Kasumi-1 (cell line): ENCODE measurements at places on chromosomes 4 and X.

GRCh38 chrX:78653118-78653822, 5.9 kb downstream of the RTL3 start:
- peak; percentile 91 for DNase-seq

DNA sequence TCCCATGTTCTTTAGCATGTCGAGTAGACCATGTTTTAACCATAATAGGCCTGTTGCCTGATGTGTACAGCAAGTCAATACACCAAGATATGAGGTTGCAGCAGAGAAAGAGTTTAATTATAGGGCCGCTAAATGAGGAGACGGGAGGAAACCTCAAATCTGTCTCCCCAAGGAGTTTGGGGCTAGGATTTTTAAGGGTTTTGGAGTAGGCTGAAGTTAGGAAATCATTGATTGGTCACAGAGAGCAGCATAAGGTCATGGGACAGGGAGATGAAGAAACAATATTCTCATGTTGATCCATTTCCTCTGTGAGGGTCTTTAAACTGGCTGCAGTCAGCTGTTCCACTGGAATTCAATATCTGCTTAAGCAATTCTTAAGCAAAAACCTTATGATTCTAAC, 160.2 kb upstream of the GALNT7 start:
- DNase-seq, result no peak

DNA sequence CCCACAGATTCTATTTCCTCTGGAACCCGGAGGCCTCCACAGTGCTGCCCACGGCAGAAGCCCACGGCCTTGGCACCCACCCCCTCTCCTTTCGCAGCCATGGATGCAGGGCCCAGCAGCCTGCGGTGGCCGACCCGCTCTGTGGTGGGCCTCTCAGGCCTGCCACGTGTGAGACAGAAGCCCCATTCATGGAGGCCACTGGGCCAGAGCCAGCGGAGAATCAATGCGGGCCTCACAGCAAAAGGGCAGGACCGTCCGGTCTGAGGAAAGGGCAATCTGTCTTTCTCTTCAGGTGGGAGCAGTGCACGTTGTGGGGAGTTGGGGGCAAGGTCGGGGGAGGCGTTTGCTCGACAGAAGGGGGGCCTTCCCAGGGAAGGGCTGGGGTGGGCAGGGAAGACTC, 8.4 kb upstream of the HAUS7 start:
- DNase-seq, result no peak

DNA sequence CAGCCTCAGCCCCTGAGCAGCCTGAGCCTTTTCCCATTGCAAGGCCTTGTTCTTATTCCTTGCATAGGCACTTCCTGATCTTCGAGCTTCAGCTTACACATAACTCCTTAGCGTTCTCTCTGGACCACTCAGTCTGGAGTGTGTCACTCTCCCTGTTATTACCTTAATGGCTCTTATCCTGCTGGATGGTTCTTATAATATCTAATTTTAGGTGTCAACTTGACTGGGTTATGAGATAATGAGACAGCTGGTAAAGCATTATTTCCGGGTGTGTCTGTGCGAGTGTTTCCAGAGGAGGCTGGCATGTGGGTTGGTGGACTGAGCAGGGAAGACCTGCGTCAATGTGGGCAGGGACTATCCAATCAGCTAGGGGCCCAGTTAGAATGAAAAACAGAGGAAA, 75.7 kb downstream of the HAUS3 start:
- DNase-seq, result no peak

- DNase-seq, result no peak
Observed at GRCh38 chrX:24728530-24728929, 34.8 kb downstream of the POLA1 start.

DNA sequence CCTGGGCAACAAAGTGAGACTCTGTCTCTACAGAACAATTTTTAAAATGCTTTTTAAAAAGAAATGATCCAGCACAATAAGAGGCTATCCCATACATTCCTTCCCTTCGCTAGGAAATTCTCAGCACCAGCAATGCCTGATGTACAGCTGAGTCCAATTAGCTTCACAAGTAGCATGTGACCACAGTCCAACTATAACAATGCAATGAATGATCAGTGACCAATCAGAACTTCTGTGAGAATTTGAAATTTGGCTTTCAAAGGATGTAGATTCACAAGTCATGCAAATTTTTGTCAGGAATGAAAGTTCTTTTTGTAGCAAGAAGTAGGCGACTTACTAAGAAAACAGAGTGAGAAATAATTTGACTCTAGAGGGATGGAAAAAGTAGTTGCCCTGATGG, 278.5 kb upstream of the UGT8 start:
- no peak for DNase-seq

- DNase-seq, result no peak
Observed at GRCh38 chr4:4564522-4564921, 22.7 kb upstream of the STX18 start.

DNA sequence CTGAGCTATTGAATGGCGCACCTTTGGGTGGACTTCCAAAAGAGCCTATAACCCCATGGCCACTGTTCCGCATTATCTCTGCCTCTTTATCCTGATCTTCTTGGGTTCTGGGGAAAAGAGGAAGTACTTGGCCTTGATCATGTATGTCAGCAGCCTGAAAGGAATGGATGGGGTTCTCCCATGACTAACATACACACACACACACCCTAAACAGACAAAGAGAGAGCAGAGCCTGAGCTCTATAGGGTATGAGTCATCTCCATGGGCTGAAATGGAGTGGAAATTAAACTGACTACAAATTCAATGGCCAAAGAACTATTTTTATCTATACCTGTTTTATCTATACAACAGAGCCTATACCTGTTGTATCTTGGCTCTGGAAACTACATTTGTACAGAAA, 141.5 kb upstream of the MTMR8 start:
- DNase-seq, result peak; percentile 17

- no peak for DNase-seq
Observed at GRCh38 chrX:150736475-150736874, 43.3 kb downstream of the MTMR1 start.

GRCh38 chr4:113434247-113434587, 327.3 kb downstream of the CAMK2D start:
- DNase-seq, result no peak

DNA sequence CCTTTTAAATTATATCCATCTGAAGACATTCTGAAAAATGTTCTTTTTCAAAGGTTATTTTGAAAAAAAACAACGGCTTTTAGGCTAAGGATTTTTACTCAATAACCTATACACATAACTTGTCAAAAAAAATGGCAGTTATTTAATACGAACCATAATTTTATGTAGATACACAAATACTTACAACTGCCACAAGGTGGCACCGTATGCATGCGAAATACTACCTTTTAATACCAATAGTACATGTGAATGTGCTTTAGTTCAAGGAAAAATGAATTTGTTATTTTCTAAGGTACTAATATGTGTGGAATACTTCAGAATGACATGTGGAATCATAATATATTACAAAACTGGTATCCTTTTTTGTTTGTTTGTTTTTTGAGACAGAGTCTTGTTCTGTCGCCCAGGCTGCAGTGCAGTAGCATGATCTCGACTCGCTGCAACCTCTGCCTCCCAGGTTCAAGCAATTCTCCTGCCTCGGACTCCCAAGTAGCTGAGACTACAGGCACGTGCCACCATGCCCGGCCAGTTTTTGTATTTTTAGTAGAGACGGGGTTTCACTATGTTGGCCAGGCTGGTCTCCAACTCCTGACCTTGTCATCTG, 4.6 kb upstream of the MAD2L1 start:
- peak; percentile 83 for DNase-seq

GRCh38 chrX:154739952-154740465, 10.9 kb downstream of the GAB3 start:
- DNase-seq, result no peak

GRCh38 chr4:113169368-113169767, 119.9 kb downstream of the ANK2 start:
- DNase-seq, result no peak

DNA sequence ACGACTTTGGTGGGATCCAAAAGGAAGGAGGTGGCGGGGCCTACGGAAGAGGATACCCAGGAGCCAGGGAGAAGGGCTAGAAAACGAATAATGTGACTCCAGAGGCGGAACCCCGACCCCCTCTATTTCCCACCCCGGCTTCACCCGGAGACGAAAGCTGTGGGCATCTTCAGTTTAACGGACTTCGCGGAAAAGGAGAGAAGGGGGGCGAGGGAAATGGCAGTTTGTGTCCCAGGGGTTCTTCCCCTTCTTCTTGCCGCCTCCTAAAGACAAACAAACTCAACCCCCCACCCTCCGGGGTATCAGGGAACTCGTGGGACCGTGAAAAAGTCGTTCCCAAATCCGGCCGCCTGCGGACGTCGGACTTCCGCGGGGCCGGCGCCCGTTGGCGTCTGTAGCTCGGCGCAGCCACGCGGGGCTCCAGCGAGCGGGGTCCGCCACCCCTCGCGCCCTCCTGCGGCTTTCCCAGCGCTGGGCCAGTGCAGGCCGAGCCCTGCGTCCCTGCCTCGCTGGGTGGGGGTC, 3.6 kb upstream of the LEF1 start:
- DNase-seq, result no peak

DNA sequence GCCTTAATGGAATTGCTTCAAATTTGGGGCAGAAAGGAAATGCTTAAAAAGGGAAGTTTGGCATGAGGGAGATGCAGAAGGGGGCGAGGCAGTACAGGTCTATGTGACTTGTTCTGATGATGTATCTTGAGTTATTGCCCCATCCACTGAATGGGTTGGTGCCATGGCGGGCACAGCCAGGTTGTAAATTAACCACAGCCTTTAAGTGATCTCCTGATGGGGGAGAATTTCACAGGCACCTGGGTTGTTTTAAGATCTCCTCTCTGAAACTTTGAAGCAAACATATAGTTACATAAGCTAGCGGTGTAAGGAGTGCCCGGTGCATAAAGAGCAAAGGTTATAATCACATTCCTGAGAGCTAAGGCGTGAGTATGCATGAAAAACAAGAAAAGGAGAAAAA, 37.0 kb downstream of the NPY5R start:
- DNase-seq, result no peak

- no peak for DNase-seq
Observed at GRCh38 chr4:24160358-24160757, 270.5 kb upstream of the PPARGC1A start.

GRCh38 chrX:110086916-110087484, 84.1 kb downstream of the TMEM164 start:
- DNase-seq, result peak; percentile 1

DNA sequence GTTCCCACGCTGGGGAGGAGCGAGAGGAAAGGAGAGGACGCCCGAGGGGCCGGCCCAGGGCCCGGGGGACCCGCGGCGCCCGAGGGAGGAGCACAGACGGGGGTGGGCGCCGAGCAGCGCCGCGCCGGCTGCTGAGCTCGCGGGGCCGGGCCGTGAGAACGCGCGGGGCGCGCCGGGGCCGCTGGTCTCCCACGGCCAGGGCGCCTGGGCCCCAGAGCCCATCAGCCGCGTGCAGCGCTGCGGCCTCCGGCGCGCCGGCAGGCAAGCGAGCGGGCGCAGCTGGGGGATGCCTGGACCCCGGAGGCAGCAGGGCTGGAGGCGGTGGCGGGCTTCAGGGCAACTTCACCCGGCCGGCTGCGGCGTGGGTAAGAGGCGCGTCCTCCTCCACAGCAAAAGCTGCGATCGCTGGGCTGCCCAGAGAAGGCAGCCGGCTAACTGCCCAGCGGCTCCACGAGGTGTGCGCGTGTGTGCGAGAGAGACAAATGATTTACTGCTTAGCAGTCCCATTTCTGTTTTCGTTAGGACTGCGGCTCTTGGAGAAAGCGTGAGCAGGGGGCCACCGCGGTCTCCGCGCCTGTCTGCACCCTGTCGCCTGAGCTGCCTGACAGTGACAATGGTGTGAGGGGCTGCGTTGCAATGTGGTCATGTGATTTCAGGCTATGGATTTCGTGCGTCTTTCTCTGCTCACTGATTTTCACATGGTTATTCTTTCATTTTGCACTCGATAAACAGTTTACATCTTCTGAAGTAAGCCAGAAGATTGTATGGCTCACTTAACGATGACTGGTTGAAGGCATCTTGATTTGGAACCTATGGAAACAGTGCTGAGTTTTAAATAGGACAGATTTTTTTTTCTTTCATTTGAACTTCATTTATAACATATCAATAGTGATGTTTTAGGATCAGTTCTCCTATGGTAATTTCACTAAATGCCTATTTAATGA, 1.2 kb downstream of the GUCY1A1 start:
- peak; percentile 44 for DNase-seq

DNA sequence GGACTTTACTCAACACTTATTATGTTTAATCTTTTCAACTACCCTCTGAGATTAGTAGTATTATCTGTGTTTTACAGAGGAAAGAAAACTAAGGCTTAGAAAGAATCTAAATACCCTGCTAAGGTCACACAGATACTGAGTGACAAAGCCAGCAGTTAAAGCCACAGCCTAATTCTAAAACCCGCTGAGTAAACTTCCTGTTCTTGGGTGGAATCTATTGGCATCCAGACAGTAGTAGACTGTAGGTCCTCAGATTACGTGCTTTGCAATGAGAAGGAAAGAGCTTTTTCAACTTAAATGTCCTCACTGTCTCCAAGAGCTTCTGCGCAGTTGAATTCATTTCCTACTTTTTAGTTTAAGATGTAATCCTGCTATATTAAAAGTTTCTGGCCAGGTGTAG, 126.0 kb downstream of the TENM3 start:
- DNase-seq, result peak; percentile 66

DNA sequence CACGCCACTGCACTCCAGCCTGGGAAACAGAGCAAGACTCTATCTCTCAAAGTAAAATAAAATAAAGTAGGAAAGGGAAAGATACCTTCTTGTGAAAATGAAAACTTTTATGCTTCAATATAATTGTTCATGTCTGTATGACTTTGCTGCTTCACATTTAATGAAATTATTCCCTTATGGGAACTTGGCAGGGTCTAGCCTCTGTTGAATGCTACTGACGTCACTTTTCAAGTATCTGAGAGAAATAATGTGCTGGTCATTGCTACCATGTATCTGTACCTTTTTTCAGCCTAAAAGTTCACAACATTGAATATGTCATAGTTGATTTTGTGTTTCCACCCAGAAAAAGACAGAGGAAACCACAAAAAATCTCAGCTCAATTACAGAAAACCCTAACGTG, 65.2 kb downstream of the PRDM5 start:
- no peak for DNase-seq

DNA sequence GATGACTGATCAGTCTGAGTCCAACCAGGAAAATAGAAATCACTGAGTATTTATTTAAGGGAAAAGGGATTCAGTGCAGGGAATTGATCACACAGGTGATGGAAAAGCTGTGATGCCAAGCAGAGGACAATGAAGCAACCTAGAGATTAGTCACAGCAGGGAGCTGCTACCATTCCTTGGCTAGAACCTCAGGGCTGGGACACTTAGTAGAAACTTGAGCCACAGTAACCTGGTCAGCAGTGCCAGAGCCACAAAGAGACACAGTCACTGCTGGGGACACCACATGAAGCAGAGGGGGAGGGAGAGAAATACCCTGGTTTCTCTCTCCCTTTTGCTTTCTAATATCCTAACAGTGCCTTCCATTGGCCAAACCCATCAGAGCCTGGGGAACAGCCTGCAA, 38.7 kb downstream of the RTL9 start:
- DNase-seq, result no peak

DNA sequence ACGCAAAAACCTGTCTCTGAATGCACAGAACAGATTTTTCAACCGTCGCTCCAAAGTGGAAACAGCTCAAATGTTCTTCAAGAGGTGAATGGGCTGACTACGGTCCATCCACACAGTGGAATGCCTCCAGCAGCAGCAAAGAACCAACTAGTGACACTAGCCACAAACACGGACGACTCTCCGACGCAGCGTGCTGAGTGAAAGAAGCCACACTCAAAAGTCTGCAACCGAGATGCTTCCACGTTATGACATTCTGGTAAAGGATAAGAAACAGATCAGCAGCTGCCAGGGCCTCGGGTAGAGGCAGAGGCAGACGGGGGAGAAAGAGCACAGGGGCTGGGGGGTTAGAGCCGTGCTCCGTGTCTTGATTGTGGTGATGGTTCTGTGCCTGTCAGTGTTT, 125.2 kb downstream of the AFAP1 start:
- DNase-seq, result no peak
